Stimulated activated CD4-positive, alpha-beta T cell treated with anti-CD3 and anti-CD28 coated beads, TNF-alpha, amount 100 ng/mL, for 1 hour (primary cell): ENCODE measurements at places on chromosomes 5 and 9.

DNA sequence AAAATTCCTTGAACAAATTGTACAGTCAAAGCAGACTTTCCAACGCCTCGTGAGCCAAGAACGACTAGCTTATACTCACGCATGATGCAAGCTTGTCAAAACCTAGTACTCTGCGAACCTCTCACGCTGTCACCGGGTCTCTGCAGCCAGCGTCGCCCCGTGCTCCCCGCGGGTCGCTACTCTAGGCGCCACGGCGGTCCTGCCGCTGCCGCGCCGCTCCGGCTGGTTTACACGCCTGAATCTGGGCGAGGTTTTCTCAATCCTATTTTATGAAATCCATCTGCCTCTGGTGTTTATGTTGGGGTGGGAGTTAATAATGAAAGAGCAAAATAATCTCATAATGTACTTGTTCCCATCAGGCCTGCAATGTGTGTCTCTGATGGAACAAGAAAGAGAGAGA, 90.9 kb downstream of the SV2C start:
- DNase-seq = no peak

GRCh38 chr9:11356067-11356466, 743.3 kb upstream of the PTPRD start:
- no peak for DNase-seq

GRCh38 chr5:140327589-140327988, 18.8 kb downstream of the HBEGF start:
- DNase-seq = no peak

GRCh38 chr5:125059255-125060002, 313.0 kb upstream of the ZNF608 start:
- DNase-seq = no peak

DNA sequence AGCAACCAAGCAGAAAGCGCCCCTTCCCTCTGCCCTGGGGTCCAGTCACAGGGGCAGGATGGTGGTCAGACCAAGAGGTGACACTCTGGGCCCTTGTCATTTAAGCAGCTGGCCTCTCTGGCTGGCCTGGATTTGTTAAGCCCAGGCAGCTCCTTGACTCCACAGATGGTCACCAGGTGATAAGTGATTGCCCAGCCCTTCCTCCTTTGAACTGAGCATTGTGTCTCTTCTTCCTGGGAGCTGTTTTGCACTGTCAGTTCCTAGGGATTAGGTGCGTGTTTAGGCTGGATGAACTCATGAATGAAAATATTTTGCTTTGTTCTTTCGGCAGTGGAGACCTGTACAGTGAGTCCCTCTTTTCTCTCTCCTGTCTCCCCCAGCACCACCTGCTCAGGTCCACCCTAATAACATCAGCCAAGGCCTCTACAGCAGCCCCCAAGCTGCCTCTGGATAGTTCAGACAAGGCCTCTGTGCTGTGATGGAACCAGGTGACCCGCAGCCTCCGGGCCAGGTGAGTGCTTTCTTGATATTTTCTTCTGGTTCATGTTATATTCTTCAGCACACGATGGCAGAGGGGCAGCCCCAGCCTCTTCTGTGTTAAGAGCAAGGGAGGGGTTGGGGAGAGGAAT, 139.7 kb upstream of the PITX1 start:
- DNase-seq = no peak

DNA sequence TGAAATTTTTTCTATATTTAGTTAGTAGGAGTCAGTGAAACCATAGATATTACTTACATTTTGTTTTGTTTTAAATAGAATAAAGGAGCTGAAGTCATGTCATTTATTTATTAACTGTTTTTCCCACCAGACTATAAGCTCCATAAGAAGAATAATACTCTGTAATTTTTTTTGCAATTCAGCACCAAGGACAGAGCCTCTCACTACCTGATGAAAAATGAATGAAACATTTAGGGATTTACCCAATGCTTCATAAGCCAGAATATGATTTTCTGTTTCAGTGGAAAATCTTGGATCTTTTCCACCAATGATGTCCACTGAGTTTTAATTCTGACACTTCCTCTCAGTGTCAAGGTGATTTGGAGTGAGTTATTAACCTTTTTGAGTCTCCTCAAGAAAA, 624.9 kb upstream of the GRAMD2B start:
- no peak for DNase-seq

DNA sequence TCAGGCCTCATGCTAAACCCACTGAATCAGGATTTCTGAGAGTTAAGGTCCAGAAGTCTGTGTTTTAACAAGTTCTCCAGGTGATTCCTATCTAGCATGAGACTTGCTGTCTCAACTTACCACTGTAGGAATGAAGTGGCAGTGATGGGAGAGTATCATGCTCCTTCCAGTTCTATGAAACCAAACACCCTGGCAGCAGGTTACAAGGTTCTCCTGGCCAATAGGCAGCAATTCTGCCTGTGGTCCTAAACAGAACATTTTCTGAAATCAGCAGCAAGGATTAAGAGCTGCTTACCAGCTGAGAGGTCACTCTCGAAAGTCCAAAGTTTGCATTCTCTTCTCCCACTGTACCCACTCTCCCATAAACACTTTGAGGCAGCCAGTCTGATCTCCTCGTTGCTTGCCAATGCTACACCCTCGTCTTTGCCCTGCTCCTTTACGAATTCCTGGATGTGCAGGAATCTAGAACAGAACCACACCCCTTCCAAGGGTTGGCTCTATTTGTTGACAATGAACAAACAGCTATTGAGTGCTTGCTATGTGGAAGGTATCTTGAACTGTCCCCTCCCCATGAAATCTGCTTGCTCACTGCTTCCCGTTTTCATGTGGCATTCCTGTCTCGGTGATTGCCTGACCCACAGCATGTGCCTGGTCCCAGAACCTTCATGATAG, 100.5 kb downstream of the TMEM174 start:
- no peak for DNase-seq

DNA sequence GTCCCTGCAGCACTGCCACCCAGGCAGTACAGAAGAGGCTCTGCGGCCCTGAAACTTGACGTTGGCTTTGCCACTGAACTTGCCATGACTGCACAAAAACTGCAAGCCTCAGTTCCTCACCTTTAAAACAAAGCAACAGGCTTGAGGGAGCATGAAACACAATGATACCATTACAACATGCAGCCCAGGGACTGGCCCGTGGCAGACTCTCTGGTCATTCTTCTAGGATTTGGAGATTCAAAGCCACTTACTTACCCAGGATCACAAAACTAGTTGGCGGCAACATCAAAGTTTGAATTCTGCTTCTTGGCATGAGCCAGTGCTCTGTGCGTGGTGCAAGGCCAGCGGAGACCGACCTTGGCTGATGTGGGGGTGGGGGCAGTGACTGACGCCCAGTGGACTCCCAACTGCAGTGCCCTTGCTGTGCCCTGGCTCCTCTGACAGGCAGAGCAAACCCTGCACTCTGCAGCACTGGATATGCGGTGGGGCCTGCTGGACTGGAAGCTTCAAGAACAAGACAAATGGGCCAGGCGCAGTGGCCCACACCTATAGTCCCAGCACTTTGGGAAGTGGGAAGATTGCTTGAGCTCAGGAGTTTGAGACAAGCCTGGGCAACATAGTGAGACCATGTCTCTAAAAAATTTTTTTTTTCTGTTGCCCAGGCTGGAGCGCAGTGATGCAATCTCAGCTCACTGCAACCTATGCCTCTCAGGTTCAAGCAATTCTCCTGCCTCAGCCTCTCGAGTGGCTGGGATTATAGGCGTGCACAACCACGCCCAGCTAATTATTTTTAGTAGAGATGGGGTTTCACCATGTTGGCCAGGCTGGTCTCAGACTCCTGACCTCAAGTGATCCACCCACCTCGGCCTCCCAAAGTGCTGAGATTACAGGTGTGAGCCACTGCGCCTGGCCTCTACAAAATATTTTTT, 18.9 kb downstream of the SQSTM1 start:
- DNase-seq = no peak

DNA sequence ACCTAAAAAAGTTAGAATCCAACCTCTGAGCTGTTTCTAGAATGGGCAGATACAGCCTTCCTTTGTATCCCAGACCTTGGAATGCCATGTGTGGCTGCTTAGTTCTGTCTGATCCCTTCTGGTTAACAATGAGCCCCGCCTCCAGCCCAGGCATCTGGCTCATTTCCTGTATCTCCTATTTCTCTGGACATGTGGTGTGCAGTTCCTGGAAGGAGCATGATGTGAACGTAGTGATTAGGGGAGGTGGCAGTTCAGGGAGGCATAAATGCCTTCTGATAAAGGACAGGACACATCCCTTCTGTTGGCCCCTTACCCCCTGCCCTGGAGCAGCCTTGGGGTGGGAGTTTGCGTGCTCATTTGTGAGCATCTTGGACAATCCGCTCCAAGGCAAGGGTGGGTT, 243.0 kb downstream of the ZSWIM6 start:
- no peak for DNase-seq

DNA sequence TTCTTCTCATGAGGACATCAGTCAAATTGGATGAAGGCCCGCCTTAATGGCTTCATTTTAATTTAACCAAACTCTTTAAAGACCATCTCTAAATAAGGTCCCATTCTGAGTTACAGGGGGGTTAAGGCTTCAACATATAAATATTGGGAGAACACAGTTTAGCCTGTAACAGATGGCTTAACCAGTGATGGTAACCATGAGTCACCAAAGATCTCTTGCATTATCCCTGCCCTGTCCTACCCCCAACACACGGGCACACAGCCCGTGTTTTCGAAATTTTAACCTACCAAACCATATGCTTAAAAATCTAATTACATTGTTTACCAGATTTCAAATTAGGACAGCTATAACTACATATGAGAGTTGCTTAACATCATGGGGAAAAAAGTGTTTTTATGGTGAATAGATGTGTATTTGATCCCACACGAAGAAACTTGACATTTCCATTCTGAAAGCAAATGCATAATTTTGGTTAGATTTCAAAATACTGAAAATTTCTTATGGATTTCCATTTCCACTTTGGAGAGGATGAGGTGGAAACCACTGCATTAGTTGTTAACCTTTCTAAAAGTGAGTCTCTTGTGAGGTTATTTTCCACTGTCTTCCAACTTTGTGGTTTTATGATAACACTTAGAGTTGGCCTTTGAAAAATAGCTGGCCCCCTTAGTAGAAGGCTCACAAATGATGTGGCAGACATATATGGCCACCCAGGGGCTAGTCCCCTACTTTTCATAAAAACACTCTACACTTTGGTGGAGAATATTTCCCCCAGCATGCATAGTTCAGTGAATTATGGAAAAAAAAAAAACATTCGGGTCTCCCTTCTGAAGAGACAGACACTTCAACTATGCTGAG, 849.3 kb downstream of the TLE1 start:
- no peak for DNase-seq

- DNase-seq = peak; percentile 9
Measured at GRCh38 chr5:131209506-131210150, 38.9 kb downstream of the LYRM7 start.

DNA sequence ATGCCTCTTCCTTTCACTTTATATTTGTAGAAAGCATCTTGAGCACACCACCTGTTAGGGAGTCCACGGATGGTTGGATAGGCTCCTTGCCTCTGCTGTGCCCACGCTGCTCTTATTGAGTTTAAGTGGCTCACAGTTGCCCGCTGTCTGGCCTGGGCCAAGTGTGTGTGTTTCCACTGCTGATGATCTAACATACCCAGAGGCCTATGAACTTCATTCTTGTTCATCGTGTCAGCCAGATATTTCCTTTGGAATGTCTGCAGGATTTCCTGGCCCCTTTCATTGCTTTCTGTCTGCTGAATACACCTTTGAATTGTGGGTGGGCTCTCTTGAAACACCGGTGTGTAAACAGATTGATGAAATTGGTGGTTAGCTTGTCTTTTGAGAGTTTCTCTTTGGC, 46.6 kb downstream of the MVB12B start:
- no peak for DNase-seq

DNA sequence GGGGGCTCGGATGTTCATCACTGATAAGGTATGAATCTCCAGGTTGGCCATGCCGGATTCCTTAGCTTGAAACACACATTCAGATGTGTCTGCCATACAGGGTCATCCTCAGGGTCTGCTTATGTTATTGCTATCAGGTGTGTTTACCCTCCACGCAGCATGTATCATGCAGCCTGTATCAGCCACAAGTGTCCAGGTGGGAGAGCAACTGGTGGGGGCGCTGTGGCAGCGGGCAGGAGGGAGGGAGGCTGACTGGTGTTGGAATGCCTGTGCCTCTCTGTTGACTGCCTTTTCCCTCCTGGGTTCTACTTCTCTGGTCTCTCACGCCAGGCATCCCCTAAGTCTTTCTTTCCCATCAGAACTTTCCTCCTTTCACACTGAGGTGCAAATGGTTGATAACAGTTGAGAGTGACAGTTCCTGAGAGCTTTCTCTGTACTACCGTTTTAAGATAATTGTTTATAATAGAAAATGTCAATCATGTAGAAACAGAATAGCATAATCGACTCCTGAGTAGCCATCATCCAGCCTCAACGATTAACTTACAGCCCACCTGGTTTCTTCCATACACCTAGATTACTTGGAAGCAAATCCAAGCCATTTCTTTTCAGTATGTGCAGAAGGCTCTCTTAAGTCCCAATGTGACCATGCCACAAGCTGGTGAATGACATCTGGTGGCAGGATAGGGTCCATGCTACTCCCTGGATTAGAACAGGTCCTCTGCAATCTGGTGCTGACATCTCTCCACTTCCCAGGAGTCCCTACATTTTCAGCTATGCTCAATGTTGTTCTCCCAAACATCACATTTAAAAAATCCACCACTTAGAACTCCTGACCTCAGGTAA, 86.6 kb downstream of the ACER2 start:
- DNase-seq = no peak

DNA sequence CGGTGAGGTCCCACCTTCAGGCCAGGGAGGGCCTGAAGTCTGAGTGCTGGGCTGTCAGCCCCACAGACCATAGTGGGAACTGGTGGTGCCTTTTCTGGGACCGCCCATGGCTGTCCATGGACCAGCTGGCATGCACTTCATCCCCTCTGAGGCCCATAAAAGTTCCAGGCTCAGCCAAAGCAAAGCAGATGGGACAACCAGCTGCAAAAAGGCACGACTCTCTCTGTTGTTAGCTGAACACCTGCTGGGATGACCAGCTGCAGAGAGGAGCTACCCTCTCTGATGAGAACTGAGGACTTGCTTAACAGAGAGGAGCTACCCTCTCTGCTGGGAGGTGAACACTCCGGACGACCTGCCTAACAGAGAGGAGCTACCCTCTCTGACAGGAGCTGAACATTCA, 844.3 kb upstream of the DMAC1 start:
- DNase-seq = no peak

- DNase-seq = no peak
Measured at GRCh38 chr5:82386576-82386975, 108.4 kb upstream of the RPS23 start.

- DNase-seq = no peak
Measured at GRCh38 chr9:111320631-111321030, 9.4 kb downstream of the OR2K2 start.

DNA sequence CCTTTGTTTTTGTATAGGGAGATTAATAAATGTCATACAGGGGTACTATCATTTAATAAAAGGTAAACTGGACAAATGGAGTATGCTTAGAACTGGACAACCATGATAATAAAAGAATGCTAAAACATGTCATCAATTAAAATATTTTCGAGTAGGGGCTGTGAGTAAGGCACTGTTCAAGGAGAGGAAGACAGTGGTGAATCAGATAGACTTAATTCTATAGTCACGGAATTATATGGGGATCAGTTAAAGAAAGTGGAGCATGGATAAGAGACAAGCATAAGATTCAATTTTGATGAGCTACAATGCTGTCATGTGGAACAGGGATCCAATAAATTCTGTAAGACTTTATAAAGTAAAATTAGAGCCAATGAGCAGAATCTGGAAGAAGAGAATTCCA, 104.5 kb downstream of the HMHB1 start:
- DNase-seq = no peak
